Tibial nerve (tissue), 4 donors: ENCODE measurements at places on chromosomes 12 and 14. TPM values are rescaled to one million over a fixed set of nuclear protein-coding genes. Genes with fewer than 3 reads are reported as not detected.

TROAP gene
- 6.5 TPM for total RNA-seq

WDHD1 gene
- total RNA-seq: 2.1 TPM

GRCh38 chr12:105237666-105238065, 1.7 kb upstream of the APPL2 start:
- no peak overlapping the region for H3K4me3 ChIP-seq
- H3K36me3 ChIP-seq: no peaks in the 10 kb centered on the region
- H3K4me1 ChIP-seq: peaks cover 31% of the 10 kb centered on the region
- no peaks in the 10 kb centered on the region for H3K27me3 ChIP-seq
- DNase-seq: no peak
- H3K27ac ChIP-seq: no peak overlapping the region

GRCh38 chr12:38204831-38205230, 111.7 kb upstream of the ALG10B start:
- H3K36me3 ChIP-seq: no peaks in the 10 kb centered on the region
- H3K27me3 ChIP-seq: no peaks in the 10 kb centered on the region
- no peak overlapping the region for H3K4me3 ChIP-seq
- no peaks in the 10 kb centered on the region for H3K4me1 ChIP-seq
- DNase-seq: no peak

DNA sequence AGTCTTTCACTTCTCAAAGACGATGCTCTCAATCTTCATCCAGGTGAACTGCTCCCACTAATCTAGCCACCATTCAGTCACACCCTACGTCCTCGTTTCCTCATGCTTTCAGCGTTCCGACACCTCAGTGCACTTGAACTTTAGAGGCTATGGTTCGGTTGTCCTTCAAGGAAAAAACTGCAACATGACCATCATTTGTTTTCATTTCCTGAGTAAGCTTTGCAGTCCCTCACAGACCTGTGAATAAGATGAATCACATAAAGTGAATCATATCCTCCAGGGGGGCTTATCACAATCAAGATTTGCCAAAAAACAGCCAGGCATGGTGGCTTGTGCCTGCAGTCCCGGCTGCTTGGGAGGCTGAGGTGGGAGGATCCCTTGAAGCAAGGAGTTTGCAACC, 80.2 kb downstream of the TMCC3 start:
- DNase-seq: no peak
- H3K27ac ChIP-seq: no peak overlapping the region
- peaks cover 9% of the 10 kb centered on the region for H3K4me1 ChIP-seq
- no peaks in the 10 kb centered on the region for H3K27me3 ChIP-seq
- H3K36me3 ChIP-seq: peaks cover 40% of the 10 kb centered on the region
- H3K4me3 ChIP-seq: no peak overlapping the region

GPR65 gene
- total RNA-seq: 2.1 TPM

BCDIN3D gene
- total RNA-seq: 2.6 TPM

DNA sequence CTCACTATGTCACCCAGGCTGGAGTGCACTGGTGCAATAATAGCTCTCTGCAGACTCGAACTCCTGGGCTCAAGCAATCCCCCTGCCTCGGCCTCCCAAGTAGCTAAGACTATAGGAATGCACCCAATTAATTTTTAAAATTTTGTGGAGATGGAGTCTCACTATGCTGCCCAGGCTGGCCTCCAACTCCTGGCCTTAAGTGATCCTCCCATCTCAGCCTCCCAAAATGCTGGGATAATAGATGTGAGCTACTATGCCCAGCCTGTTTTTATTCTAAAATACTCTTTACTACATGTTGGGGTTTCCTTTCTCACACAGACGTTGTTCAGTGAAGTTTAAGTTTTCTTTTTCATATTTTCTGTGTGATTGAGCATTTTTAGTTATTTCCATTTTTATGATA, 60.9 kb upstream of the DUSP6 start:
- no peaks in the 10 kb centered on the region for H3K27me3 ChIP-seq
- no peak overlapping the region for H3K27ac ChIP-seq
- no peak overlapping the region for H3K4me3 ChIP-seq
- DNase-seq: no peak

ADCY6 gene
- 57.0 TPM for total RNA-seq

GRCh38 chr14:81313200-81313599, 86.9 kb downstream of the STON2 start:
- no peak for DNase-seq
- H3K4me3 ChIP-seq: no peak overlapping the region
- peaks cover 15% of the 10 kb centered on the region for H3K4me1 ChIP-seq
- H3K27ac ChIP-seq: no peak overlapping the region
- no peaks in the 10 kb centered on the region for H3K27me3 ChIP-seq
- H3K36me3 ChIP-seq: no peaks in the 10 kb centered on the region

DNA sequence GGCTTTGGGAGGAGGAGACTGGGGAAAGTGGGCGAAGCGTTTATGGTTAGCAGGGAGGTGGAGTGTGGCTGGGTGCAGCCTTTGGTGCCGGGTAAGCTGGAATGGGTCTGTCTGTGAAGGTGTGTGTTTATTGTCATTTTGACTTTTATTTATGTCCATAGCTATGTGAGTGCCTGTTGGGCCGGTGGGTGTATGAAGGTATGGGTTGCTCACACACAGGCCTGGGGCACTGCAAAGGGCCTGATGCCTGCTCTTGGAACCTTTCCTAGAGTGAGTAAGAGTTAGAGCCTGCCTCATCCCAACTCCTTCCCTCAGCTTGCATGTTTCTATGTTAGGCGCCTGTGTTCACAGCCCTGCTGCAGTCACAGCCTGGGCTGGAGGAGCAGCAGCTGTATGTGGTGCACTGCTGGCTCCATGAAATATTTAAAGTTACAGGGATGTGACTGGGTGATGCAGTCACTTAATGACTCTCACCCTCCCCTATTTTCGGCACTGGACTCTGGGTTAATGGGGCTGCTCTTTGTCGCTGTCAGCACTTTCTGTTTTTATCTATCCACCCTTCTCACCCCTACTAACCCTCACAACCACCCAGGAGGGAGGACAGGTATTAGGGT, 2.6 kb upstream of the PPP1R1A start:
- H3K4me3 ChIP-seq: no peak overlapping the region
- no peaks in the 10 kb centered on the region for H3K36me3 ChIP-seq
- peaks cover 13% of the 10 kb centered on the region for H3K27me3 ChIP-seq
- no peak for DNase-seq

DNA sequence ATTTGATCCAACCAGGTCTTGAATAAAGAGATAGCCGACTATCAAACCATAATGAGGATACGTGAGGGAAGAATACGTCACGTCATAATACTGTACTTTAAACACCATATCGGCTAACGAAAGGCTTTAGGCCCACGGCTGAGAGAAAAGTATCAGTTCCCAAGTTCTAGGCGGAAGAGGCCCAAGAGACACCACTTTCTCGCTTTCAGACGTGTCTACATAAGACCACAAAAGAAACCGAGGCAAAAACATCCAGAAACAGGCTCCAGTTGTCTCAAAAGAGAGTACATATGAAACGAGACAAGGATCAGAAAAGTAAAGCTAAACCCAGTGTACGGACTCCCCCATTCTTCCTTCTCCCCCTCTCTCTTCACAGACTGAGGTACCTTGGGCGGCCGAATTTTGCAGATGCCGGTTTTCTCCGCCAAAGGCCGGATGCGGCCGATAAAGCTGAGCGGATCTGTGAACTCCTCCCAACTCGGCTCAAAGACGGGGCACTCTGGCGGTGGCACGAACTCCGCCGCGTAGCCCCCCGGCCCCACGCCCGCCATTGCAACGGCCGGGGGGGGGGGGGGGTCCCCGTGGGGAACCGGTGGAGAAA, 479 bp downstream of the KDM5A start:
- H3K36me3 ChIP-seq: no peaks in the 10 kb centered on the region
- H3K4me1 ChIP-seq: no peaks in the 10 kb centered on the region
- DNase-seq: no peak
- peak overlapping the region; percentile 88 for H3K27ac ChIP-seq
- H3K27me3 ChIP-seq: no peaks in the 10 kb centered on the region

DNA sequence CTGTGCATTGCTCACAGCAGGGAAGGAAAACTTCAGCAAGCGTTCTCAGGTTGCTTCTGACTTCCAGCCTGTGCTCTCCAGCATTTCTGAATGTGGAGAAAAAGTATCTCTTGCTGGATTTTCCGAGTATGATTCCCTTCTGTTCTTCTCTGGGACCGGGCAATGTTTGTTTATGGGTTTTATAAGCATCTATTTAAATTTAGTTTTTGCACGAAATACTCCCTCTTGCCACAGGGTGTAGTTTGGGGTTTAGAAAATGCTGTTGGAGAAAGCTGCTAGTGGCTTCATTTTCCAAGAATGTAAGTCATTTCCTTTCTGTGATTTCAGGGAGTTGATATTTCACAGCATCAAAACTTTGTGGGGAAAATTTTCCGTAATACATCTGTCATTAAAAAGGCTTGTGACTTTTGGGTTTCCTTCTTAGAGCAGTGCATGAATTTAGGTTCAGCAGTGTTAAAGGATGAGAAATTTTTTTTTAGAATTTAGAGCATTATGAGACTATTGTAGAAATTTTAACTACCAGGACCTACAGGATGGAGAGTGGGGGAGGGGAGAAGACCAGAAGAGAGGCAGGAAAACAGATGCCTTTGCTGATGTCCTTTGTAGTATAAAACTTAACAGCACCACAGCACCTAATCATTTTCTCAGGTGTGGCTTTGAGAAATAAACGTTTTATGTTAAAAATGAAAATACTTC, 1.5 kb downstream of the FRMD6 start:
- peak; percentile 41 for DNase-seq
- peak overlapping the region; percentile 100 for H3K27ac ChIP-seq
- H3K4me1 ChIP-seq: peaks cover 63% of the 10 kb centered on the region

TAMALIN gene
- total RNA-seq: 34.8 TPM

HOTAIR gene
- total RNA-seq: 0.20 TPM

OTOGL gene
- 0.60 TPM for total RNA-seq

DNA sequence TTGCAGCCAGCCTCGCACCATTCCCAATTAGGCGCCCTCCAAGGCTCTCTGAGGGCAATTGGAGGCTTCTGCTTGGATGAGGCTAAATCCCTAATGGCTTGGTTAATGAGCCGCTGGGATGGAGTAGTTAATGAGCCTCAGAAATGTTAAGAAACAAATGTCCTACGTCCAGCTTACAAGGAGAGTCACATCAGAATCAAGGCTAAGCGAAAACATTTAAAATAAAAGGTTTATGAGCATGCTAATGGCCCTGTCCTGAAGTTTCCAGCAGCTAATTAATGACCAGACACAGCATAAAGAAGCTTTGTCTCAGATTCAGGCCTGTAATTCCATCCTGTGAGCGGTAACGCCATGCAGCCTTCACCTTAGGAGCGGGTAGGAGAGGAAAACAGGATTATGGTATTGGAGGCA, 200.7 kb upstream of the BCL2L14 start:
- no peaks in the 10 kb centered on the region for H3K27me3 ChIP-seq
- H3K27ac ChIP-seq: no peak overlapping the region
- peaks cover 11% of the 10 kb centered on the region for H3K36me3 ChIP-seq

ZNF605 gene
- 9.0 TPM for total RNA-seq

GRCh38 chr12:62933220-62933601, 1.7 kb downstream of the PPM1H start:
- DNase-seq: no peak
- H3K27me3 ChIP-seq: peaks cover 9% of the 10 kb centered on the region
- peaks cover 6% of the 10 kb centered on the region for H3K4me1 ChIP-seq

DNA sequence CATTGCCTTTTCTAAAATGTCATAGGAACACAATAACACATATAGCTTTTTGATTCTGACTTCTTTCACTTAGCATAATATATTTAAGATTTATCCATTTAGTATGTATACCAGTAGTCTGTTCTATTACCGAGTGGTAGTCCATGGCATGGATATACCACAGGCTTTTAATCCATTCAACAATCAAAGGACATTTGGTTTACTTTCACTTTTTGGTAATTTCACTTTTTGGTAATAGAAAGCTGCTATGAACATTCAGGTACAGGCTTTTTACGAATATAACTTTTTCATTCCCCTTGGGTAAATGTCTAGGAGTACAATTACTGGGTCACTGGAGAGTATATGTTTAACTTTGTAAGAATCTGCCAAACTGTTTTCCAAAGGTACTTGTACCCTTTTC, 100.7 kb upstream of the PRICKLE1 start:
- no peaks in the 10 kb centered on the region for H3K27me3 ChIP-seq
- no peak overlapping the region for H3K4me3 ChIP-seq
- H3K36me3 ChIP-seq: no peaks in the 10 kb centered on the region
- no peak for DNase-seq
- H3K4me1 ChIP-seq: no peaks in the 10 kb centered on the region

DNA sequence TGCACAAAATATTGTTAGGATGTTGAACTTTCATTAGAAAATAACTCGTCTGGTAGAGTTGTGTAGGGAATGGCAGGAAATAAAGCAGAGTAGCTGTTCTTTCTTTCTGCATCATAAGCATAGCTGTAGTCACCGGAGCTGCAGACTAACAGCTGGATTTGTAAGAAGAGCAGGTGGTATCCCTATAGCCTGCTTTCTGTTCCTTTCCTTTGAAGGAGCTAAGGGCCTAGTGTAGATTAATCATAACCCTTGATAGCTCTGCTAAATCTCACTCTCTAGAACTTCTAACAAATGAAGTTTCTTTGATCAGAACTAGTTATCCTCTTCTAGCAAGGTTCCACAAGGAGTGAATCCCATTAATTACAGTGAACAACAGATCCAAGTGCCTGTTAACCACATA, 3.5 kb downstream of the LMO3 start:
- peaks cover 18% of the 10 kb centered on the region for H3K4me1 ChIP-seq
- no peak overlapping the region for H3K27ac ChIP-seq
- no peak overlapping the region for H3K4me3 ChIP-seq
- no peaks in the 10 kb centered on the region for H3K27me3 ChIP-seq

OASL gene
- total RNA-seq: not detected

- H3K27ac ChIP-seq: no peak overlapping the region
- DNase-seq: no peak
- no peak overlapping the region for H3K4me3 ChIP-seq
Measured at GRCh38 chr14:94965551-94966313, 191.6 kb downstream of the DICER1 start.

- no peaks in the 10 kb centered on the region for H3K36me3 ChIP-seq
- no peak overlapping the region for H3K4me3 ChIP-seq
- H3K4me1 ChIP-seq: no peaks in the 10 kb centered on the region
- no peaks in the 10 kb centered on the region for H3K27me3 ChIP-seq
Measured at GRCh38 chr12:105453316-105453715, 122.8 kb downstream of the C12orf75 start.

DNA sequence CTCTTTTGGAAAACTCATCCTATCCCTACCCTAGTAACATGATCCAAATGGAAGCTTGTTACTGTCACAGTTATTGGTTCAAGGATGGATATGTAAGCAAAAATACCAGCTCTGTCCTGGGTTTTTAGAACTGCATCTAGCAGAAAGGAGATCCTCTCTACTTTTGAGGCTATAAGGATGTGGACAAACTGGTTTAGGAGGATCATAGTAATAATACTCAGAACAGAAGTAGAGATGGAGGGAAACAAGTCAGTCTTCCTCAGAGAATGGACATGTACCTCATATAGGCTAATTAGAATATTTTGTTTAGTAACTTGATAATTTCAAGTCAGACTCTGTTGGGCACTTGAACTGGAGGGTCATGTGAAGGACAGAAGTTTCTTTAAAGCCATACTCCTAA, 26.6 kb downstream of the FUT8 start:
- H3K4me1 ChIP-seq: no peaks in the 10 kb centered on the region
- DNase-seq: no peak
